ENCODE measurements at places on chromosomes 4 and X. TPM values are rescaled to one million over a fixed set of nuclear protein-coding genes. Genes with fewer than 3 reads are reported as not detected.

GRCh38 chrX:39335513-39336235 is 534.4 kb downstream of the MID1IP1 start:
- DNase-seq: no peak

DNA sequence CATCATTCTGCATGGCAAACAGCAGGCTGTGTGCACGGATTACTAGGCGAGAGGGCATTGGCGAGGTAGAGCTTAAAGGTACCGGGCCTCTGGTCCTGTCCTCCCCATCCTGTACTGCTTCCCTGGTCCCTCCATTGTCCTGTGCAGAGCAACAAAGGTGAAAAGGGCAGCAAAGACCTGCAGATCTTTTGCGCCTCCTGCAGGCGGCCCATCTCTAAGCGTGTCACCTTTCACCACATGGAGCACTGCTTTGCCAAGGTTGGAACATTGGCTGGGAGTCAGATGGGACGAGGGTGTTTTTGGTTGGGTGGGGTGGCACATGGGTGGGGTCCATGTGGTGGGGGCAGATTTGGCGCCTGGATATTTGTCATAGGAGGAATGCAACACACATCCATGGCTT is 64.7 kb upstream of the UXT start:
- no peak for DNase-seq

DNA sequence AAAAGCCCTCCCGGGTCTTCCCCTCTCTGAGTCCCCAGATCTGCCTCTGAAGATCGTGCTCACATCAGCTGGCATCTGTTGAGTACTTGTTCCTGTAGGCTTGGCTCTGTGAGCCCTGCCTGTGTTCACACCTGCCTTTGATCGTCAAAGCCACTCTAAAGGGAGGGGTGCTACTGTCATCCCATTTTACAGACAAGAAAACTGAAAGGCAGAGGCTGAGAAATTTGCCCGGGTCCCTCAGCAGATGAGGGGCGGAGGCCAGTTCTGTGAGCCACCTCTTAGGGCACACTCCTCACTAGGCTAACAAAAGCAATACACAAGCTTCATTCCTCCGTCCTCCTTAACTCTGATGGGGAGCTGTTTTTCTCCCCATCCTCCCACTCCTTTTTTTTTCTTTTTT is 655 bp downstream of the CYTL1 start:
- DNase-seq: no peak

GRCh38 chr4:147855571-147856009 is 123.7 kb downstream of the ARHGAP10 start:
- DNase-seq: no peak

GRCh38 chrX:14899607-14900006 is 26.4 kb downstream of the MOSPD2 start:
- peak; percentile 58 for DNase-seq

- DNase-seq: no peak
Measured at GRCh38 chrX:96540111-96540631, 144.5 kb upstream of the DIAPH2 start.

The NIPAL1 gene
- polyA plus RNA-seq: 0.76 TPM

GRCh38 chrX:133287860-133288259 is 69.7 kb upstream of the TFDP3 start:
- DNase-seq: no peak
